ENCODE measurements at places on chromosomes 12 and 14.

DNA sequence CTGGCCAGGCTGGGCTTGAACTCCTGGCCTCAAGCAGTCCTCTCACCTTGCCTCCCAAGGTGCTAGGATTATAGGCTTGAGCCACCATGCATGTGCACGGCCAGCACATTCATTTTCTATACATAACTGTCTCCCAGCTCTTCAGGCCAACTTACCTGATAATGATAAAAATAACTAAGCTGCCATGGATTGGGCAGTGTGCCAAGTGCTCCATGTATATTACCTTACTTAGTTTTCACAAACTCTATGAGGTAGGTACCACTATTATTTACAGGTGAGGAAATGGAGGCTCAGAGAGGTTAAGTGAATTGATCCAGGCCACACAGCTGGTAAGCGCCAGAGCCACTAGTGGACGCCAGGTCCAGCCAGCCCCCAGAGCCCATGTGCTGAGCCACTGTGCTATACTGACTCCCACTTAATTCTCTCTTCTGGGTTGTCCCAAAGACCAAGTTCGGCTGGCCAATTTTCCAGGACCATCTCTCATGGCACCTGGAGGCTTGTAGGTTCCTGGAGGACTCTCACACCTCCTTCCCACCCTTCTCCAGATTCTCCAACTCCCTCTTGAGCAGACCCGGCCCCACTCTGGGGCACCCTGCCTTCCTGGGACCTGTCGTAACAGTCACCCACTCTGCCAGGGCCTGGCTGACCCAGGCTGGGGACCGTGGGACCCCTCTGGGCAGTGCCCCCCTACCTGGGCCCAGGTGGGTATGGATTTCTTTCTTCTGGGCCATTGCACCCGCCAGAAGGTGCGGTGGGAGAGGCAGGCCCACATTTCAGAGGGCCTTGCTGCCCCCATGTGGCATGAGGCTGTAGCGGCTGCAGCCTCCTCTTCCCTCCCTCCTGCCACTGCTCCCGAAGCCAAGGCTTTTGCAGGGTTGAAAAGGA lies 30.2 kb upstream of the CIPC start:
- DNase-seq, result no peak

- DNase-seq, result no peak
These were observed 942 bp downstream of the ZC2HC1C start for GRCh38 chr14:75070383-75070782.

GRCh38 chr12:40034712-40035111 lies 71.2 kb downstream of the SLC2A13 start:
- DNase-seq, result no peak

DNA sequence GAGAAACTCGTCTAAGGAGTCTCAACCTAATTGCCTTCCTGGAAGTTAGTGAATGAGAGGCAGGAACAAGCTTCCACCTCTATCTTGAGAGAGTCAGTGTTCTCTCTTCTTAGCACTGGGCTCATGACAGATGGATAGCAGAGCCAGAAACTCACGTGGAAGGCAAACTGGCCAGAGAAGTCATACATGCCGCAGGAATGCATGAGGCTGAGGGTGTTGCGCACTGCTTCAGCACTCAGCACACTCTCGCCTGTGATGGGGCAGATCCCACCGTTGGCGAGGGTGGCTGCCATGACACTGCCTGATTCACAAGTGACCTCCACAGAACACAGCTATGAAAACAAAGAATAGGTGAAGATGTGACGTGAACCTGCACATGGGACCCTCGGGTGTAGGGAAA lies 6.0 kb downstream of the SPRYD4 start:
- no peak for DNase-seq

- no peak for DNase-seq
These were observed 130.2 kb downstream of the SLC38A6 start for GRCh38 chr14:61111209-61111665.
